ENCODE measurements at places on chromosomes 2 and 18.

- DNase-seq = no peak
Measured at GRCh38 chr2:183495589-183496267, 371.5 kb downstream of the NUP35 start.

GRCh38 chr2:135913727-135914365, 37.6 kb upstream of the MCM6 start:
- peak; percentile 37 for DNase-seq

DNA sequence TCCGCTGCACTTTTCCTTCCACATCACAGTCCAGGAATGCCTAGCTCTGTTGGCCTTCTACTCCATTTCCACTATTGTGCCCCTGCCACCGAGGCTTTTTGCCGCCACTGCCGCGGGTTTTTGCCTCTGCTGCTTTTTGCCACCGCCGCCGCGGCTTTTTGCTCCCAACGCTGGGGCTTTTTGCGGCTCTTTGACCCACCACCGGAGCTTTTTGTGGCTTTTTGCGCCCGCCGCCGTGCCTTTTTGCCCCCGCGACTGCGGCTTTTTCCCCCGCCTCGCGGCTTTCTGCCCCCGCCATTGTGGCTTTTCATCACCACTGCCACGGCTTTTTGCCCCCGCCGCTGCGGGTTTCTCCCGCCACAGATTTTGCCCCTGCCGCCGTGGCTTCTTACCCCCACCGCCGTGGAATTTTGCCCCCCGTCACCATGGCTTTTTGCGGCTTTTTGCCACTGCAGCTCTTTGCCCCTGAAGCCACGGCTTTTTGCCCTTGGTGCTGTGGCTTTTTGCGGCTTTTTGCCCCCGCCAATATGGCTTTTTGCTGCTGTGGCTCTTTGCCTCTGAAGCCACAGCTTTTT, 2798.7 kb upstream of the TEKT4 start:
- peak; percentile 2 for DNase-seq

DNA sequence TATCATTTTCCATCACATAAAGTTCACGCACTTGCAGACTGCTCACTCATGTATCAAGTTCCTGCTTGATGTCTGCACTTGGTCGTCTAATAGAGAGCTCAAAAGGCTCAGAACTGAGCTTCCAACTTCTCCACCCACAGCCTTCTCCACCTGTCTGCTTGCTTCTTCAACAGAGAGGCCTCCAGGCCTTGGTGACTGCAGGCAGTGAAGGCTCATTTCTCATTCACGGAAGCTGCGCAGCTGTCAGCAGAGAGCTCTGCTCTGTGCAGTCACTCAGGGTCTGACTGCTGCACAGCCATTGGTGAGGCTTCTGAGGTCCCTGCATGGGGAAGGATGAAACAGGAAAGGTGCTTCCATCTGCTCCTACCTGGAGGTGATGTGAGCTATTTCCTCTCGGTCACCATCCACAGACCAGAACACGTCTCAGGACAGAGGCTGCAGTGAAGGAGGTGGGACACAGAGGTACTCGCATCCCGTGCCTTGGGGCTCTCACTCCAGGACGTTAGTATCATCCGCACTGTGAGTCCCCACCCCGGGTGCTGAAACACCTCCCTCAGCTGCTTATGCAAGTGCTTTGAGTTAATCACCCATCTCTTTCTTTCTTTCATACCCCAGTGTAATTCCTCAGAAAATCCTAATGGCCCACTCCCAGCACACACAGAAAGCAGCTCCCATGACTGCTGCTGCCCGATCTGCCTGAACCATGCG, 126.2 kb downstream of the TMEM18 start:
- no peak for DNase-seq

DNA sequence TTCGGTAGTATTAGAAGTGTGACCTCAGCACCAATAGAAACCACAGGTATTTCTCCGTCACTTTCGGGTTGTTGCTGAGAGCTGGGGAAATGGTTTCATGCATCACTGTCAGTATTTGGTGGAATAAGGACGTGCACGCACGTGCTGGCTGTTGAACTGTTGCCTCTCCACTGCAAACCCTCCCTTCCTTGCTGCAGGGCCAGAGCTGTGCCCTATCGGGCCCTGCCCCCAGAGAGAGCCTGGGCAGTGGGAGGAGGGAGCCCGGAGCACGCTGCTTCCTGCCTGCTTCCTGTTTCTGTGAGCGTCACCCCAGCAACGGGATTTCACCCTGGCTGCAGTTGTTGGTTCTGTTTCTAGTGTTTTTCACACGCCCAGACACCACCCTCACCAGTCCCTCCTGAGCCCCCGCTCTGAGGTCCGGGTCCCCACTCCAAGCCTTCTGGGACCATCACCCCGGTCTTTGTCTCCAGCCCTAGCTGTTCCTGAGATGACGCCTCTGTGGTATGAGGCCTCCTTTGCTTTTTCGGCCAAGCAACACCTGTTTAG, 47.4 kb downstream of the LRRFIP1 start:
- no peak for DNase-seq

- DNase-seq = peak; percentile 41
Measured at GRCh38 chr2:167196461-167197252, 308.4 kb downstream of the XIRP2 start.

- DNase-seq = no peak
Measured at GRCh38 chr2:177306550-177306949, 42.0 kb upstream of the NFE2L2 start.

- no peak for DNase-seq
Measured at GRCh38 chr2:54638103-54638502, 85.4 kb upstream of the EML6 start.

DNA sequence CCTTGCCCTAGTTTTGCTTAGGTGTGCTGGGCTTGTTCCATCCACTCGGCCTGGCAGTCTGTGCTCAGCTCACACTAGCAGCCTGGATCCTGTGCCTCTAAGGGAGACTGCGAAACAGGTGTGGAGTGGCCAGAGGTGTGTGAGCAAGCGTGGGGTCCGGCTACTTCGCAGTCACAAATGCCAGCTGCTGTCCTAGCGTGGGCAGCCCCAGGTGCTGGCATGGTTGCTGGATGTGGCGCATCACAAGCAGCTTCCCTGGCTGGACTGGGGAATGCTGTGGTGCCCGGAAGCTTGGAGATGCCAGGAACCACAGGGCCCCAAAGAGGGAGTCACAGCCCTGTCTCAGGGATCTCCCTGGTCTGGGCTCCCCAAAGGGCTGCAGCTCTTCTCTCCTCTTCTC, 119.0 kb upstream of the TMEFF2 start:
- DNase-seq = no peak

GRCh38 chr2:59774821-59775433, 778.5 kb downstream of the BCL11A start:
- no peak for DNase-seq

DNA sequence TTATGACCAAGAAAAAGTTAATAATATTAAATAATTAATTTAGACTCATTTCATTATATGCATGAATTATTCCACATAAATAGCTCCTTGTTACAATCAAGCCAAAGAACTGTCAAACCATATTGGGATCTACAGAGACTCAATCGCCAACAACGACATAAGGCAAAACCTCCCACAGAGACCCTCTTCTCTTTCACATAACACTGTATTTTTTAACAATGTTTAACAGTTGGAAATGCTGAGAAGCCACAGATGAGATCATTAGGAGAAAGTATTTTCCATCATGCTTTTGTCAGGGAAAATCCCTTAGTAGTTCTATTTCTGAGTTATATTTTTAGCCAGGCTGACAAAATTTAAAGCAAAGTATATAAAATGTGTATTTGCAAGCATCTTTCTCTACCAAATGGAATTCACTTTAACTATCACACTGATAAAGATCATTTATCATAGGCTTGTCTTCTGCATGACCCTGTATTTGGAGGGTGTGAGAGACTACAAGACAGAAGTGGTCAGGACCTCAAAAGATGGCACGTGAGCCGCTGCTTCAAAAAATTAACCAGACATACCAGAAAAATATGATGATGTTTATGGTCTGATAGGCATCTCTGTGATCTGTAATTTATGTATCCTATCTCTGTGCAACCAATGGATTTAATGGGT, 383.8 kb downstream of the NRXN1 start:
- DNase-seq = no peak

- DNase-seq = no peak
Measured at GRCh38 chr2:189177251-189177840, 2.2 kb downstream of the COL5A2 start.

DNA sequence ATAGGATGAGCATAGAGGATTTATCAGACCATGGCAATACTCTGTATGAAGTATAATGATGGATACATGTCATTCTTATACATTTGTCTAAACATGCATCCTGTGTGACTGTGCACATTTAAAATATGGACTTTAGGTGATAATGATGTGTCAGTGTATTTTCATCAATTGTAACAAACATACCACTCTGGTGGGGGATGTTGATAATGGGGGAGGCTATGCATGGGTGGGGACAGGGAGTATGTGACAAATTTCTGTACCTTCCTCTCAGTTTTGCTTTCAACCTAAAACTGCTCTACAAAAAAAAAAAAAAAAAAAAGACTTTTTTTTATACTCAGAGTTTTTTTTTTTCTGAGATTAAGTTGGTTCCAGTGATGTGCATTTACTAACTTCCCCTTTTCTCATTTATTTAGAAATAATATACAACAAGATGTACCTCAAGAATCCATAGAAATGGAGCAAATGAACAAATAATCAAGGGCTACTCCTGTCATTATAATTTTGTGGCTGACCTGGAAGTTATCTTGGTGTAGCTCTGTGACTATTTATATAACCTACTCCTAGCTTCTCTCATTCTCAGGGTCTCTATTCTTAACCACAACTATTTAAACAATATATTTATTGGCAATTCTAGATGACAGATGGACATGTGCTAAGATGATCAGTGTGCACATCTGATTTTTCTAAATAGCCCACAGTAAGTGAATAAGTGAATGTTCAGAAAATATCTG, 108.9 kb upstream of the ITGA4 start:
- no peak for DNase-seq

- DNase-seq = no peak
Measured at GRCh38 chr2:178827739-178828485, 20.7 kb upstream of the TTN start.

- DNase-seq = no peak
Measured at GRCh38 chr2:18790509-18791171, 201.3 kb upstream of the NT5C1B start.

- DNase-seq = no peak
Measured at GRCh38 chr2:207387001-207387571, 142.7 kb upstream of the CREB1 start.

- DNase-seq = no peak
Measured at GRCh38 chr2:142596334-142597088, 281.0 kb upstream of the KYNU start.

GRCh38 chr18:74961596-74961995, 247.3 kb downstream of the PTGR3 start:
- DNase-seq = no peak

- DNase-seq = no peak
Measured at GRCh38 chr2:229652796-229653195, 61.6 kb downstream of the DNER start.

DNA sequence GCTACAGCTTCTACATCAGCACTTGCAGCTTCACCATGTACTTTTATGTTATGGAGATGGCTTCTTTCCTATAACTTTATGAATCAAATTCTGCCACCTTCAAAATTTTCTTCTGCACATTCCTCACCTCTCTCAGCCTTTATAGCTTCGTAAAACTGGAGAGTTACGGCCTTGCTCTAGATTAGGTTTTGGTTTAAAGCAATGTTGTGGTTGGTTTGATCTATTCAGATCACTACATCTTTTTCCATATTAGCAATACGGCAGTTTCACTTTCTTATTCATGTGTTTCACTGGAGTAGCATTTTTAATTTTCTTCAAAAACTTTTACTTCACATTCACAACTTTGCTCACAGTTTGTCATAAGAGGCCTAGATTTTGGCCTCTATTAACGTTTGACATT, 242.9 kb upstream of the GYPC start:
- DNase-seq = no peak

GRCh38 chr2:171244970-171245782, 84.5 kb upstream of the TLK1 start:
- no peak for DNase-seq

- DNase-seq = no peak
Measured at GRCh38 chr2:241309684-241310117, 5.8 kb downstream of the HDLBP start.

GRCh38 chr2:152385650-152386049, 50.7 kb downstream of the FMNL2 start:
- no peak for DNase-seq
